ENCODE measurements at places on chromosomes 2 and 18.

DNA sequence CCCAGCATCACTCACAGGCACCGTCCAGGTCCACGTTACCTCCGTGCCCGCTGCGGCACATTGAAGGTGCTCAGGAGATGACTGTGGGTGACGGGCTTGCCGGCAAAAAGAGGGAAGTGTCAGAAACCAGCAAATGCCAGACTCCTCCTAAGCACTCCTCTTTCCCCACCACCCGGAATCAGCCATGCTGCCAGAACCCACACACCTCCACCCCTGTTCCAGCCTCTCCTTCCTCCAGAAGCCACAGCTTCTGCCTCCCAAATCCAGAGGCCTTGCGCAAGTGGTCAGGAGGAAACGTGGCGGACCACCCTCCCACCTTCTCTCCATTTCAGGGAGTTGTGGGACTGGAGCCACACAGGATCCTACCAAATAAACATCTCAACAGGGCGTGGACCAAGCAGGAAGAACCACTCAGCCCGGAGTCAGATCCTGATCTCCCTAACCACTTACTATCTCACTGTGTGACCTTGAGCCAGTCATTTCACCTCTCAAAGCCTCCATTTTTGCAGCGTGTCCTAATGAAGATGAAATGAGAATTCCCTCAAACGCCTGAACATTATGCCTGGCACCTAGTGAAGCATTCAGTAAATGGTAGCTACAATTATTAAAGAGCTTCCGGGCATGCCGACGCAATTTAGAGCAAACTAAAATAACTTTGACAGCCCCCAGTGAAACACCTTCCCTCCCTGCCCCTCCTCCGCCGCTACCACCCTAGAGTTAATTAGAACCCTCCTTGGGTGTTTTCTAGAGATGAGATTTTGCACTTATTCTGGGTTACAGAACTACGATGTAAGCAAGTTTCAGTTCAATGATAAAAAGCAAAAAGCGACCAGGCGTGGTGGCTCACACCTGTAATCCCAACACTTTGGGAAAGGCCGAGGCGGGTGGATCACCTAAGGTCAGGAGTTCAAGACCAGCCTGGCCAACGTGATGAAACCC is 32.9 kb downstream of the SMAD7 start:
- no peak for DNase-seq

DNA sequence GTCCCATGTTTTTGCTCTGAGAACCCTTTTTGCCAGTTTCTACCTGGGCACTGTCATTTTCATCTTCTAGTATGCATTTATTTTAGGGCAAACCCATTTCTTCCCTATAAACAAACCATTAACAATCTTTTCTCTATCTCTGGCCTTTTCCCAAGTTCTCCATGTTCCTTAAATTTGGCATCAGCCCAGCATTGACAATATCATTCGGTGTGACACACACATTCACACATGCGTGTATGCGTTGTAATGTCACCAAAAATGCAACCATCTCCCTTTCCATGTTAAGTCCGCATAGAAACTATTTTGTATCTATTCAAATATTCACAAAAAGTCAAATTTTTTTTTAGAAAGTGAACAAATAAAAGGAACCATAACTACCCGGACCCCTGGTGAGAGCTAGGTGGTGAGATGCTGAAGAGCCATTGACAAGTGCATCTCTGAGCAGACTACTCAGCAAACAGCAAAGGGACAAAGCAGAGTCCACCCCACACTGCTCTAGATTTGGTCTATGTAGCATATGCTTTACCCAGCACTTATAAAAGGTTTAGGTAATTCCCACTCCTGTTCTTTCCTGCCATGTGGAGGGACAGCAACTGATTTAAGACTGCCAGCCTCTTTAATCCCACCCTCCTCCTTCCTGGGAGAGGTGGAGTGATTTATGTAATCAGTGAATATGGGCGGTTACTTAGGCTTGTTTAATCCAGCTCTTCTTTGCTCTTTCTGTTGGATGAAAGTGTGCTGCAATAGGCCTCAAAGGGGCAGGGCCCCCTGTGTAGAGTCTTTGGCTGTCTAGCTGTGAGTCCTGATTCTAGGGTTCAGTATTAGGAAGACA is 124.1 kb downstream of the METTL8 start:
- no peak for DNase-seq

- no peak for DNase-seq
Measured at GRCh38 chr18:1292167-1292566, 387.5 kb downstream of the ADCYAP1 start.

GRCh38 chr2:56288838-56289580 is 105.2 kb downstream of the CCDC85A start:
- DNase-seq = no peak

GRCh38 chr2:80517316-80517715 is 212.8 kb upstream of the LRRTM1 start:
- DNase-seq = no peak

DNA sequence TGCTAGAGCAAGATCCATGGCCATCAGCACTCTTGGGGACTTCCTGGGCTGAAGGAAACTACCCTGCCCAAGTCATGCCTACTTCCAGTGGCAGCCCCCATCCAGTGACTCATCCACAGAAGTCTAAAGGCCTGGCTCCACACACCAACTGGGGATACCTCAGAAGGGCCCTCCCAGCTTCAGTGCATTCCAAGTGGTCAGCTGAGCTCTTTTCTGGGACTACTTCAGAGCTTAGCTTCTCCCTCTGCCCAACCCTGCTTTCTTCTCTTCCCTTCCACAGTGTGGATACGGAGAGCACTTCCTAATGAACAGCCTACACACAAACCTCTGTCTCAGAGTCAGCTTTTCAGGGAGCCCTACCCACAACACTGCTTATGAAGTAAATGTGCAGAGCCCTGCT is 66.5 kb downstream of the CLHC1 start:
- DNase-seq = no peak

DNA sequence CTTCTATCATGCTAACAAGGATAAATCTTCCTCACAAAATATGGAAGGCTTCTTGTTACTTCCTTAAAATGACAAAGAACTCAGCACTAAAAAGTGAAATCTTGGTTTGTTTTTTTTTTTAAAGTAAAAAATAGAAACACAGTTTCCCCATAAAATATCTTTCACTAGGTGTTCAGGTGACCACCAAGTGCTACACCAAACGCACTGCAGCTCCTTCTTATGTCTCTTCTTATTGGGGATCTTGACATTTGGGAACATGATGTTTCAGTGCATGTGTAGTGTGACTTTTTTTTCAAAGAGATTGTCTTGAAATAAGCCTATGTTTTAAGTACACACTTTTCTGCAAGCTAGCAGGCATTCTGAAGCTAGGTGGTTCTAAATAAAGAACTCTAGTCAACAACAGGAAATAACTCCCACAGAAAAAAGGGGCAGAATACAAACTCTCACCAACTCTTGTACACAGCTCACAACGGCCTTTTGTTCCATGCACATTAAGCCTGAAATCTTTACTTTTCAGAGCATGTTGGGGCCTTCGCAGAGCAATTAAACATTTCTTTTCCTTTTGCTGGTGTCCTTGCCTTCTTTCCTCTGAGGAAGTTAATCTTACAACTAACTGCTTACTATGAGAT is 13.2 kb upstream of the SERTAD2 start:
- DNase-seq = no peak

- no peak for DNase-seq
Measured at GRCh38 chr2:211126256-211126655, 569.9 kb downstream of the CPS1 start.

GRCh38 chr2:129829588-129829987 is 149.9 kb upstream of the RAB6C start:
- no peak for DNase-seq

DNA sequence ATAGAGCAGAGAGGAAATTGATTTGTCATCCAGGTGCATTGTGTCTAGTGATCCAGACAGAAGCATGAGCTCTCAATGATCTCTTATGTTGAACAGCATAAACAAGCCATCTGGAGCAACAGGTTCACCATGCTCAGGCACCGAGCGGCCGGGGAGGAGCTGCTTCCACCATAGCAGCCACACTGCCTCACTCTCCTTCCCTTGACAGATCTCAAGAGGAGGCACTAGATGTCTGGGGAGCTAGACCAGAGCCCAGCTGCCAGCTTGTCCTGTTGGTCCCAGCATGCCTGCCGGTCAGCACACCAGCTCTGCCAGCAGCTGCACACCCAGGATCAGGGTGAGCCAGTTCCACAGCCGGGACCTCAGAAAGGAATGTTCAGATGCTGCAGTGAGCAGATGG is 17.5 kb upstream of the LONRF2 start:
- no peak for DNase-seq

DNA sequence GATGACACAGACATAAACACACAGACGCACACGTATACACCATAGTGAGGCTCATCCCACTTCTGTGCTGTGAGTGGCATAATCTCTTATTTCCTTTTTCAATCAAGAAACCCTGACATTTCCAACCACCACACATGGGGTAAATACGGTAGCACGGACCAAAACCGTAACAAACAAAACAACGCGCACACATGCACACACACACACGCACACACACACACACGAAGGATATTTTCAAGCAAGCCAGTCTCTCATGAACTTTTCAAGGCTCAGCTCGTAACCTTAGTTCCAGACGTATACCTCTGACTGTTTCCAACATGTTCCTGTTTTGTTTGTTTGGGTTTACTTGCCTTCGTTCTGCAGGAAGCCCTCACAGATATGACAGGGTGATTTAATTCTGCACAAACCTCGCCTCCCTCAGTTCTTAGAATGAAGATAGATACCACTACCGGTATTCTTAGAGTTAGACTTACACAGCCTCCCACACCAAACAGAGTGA is 119.8 kb downstream of the BCL2 start:
- DNase-seq = peak; percentile 56

- no peak for DNase-seq
Measured at GRCh38 chr18:48825101-48825745, 125.5 kb downstream of the SMAD7 start.

DNA sequence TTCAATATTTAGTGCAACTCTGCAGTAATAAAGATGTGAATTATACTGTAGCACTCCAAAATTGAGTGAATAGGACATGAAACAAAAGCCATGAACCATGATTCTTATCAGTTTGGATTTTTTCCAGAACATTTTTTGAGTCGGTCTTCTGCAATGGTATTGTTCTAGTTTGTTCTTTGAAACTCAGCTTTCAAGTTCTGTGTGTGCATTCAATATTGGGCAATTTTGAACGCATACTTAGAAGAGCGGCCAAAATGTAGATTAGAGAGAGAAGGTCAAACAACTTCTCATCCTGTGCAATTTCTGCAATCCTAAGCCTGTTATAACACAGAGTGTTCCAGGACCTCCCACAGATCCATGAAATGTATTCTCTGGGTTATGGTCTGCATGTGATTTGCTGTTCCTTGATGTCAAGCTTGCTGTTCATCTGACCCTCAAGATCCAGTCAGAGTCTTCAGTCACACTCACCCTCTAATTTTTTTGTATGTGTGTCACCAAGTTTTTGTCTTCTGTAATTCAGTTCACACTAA is 48.3 kb downstream of the TSPYL6 start:
- DNase-seq = no peak

DNA sequence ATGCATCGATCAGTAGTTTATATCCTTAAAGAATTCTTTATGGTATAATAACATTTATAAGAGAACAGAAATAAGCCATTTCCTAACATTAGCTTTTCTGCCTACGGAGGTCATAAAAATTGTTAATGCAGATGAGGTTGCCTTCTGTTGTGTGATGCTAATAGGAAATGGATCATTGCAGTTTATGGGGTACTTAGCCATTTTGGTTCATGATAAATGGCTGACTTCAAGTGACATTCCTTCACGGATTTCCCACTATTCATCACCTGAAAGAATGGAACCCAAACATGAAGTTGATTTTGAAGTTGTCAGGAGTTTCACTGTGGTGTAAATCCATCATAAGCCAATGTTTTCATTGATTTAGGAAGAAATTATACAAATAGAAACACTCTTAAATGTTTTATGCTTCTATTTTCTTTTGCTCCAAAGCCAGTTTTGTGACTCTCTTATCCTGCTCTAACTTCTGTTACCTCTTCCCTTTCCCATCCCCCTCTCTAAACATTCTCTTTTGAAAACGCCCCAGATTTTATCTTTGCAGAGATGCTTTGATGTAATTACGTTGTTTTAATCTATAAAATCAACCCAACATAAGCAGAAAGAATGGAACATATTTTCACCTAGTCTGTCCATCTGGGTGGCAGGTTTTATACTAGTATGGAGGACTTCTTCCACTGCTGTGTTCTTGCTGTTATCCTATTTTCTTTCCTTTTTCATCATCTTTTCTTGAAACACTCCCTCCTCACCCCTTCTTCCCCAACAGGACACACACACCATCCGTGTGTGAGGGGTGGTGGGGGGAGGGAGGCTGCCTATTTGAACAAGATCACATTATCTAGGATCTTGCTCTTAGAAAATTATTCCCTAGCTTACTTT is 58.2 kb downstream of the GREB1L start:
- DNase-seq = no peak

- no peak for DNase-seq
Measured at GRCh38 chr18:26051843-26052242, 38.6 kb downstream of the SS18 start.

DNA sequence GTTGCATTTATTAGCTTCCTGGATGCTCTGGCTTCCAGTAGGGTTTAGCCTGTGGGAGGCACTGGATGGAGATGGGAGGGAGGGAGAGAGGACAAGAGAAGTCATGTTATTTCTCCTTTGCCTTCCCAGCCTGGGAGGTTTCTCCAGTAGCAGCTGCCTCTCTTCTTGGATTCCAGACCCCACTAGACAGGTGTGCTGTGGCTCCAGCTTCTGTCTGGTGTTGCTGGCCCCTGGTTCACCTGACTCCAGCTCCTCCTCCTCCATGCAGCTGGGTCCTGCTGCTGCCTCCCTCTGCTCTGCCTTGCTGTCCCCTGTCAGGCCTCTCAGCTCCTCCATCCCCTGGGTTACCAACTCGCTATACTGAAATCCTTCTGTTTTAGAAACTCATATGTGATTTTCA is 188.9 kb upstream of the TNP1 start:
- DNase-seq = no peak
